ENCODE measurements at places on chromosomes 3 and 15.

DNA sequence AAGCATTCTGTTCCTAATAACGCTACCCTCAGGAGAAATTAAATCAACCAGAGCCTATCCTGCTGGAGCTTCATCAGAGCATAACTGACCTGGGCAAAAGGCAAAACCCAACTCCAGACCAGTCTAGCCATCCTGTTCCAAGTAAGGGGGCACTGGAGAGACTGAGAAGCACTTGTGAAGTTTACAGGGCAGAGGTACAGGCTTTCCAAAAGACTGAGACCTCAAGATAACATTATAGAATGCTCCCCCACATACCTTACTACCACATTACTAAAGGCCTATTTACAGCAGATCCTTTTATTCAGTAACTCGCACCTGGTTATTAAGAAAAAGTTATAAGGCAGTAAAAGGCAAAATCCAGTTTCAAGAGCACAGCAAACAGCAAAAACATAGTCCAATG is 35.5 kb downstream of the RFX7 start:
- DNase-seq = no peak

GRCh38 chr3:160232014-160232413 is 6.8 kb downstream of the C3orf80 start:
- DNase-seq = no peak

- DNase-seq = no peak
Measured at GRCh38 chr3:42071904-42072812, 19.0 kb upstream of the TRAK1 start.

DNA sequence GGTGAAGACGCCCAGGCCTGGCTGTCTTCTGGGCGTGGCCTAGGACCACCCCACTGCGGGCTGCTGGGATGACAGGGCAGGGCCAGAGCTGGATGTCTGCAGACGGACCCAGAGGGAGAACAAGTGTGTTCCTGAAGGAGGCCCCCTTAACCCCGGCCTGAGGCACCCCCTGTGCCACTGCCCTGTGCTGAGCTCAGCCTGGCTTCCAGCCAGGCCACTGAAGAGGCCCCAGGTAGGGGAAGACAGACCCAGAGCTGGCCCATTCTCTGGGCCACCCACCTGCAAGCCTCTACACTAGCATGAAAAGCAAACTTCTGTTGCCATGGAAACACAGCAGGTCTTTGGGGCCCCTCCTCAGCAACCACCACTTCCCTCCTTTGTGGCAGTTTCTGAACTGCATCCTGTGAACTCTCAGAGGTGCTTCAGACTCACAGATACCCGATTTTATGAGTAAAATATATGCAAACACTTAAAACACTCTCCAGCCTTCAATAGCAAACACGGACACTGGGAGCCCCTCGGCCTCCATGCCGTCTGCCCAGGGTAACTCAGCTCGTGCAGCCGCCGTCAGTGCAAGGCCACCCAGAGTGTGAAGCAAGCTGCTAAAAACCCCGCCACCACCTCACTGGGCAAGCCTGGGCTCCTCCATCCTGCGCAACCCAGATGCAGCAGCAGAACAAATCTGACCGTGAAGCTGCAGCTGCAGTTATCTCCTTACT is 42.5 kb downstream of the CMTM6 start:
- DNase-seq = peak; percentile 38

DNA sequence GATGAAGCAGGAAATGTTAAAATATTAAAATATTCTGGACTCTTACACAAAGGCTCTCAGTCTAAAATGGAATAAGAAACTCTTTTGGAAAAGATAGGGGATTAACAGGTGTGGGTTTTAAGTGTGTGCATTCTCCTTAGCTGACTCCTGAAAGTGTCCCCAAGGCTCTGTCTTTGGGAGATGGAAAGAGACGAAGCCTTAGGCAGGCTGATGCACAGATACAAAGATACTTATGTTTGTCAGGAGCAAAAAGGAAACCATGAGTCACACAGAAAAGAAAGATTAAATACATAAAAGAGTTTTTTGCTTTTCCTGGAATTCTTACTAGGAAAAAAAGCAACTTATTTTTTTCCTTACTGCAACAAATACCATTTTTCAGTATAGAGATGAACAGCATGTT is 23.8 kb upstream of the ABI3BP start:
- DNase-seq = no peak

- DNase-seq = no peak
Measured at GRCh38 chr3:40588406-40588805, 63.6 kb downstream of the ZNF621 start.

- no peak for DNase-seq
Measured at GRCh38 chr3:123044981-123045763, 17.6 kb upstream of the SEMA5B start.

- no peak for DNase-seq
Measured at GRCh38 chr3:98734735-98735134, 28.4 kb upstream of the ST3GAL6 start.

GRCh38 chr3:130354430-130354829 is 9.0 kb downstream of the COL6A5 start:
- DNase-seq = no peak

DNA sequence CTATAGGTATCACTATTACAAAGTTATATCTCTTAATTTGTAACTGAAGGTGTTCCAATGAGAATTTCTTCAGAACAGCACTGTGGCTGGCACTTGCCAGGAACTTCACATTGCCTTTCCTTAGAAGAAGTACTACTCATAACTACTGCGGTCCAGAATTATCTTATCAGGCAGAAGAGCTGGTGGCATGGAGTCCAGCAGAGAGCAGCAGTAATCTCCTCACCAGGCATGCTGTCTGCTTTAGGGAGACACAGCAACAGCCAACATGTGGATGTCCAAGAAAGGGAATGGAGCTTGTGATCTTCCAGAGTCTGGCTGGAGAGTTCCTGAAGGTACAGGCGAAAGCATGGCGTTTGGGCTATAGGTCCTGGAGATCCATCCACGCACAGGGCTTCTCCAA is 919.7 kb upstream of the NR2F2 start:
- DNase-seq = no peak

GRCh38 chr3:88775026-88775690 is 332.3 kb upstream of the EPHA3 start:
- no peak for DNase-seq

GRCh38 chr15:39078026-39078425 is 502.9 kb upstream of the THBS1 start:
- DNase-seq = no peak

- no peak for DNase-seq
Measured at GRCh38 chr3:5497497-5497896, 310.0 kb downstream of the EDEM1 start.

GRCh38 chr3:193872265-193872753 is 263.6 kb upstream of the HES1 start:
- no peak for DNase-seq

- DNase-seq = no peak
Measured at GRCh38 chr3:190031887-190032752, 88.6 kb downstream of the P3H2 start.

GRCh38 chr3:45060165-45060892 is 34.2 kb downstream of the CLEC3B start:
- DNase-seq = no peak

DNA sequence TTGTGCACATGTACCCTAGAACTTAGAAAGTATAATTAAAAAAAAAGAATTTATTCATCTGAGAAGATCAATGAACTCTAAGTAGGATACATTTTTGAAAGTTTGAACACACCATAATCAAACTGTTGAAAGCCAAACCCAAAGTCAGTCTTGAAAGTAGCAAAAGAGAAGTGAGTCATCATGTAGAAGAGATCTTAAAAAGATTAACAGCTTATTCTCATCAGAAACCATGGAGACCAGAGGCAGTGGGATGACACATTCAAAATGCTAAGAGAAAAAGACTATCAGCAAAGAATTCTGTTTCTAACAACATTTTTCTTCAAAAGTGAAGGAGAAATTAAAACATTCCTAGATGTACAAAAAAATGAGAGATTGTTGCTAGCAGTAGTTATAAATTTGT is 60.7 kb downstream of the TIMP4 start:
- no peak for DNase-seq

DNA sequence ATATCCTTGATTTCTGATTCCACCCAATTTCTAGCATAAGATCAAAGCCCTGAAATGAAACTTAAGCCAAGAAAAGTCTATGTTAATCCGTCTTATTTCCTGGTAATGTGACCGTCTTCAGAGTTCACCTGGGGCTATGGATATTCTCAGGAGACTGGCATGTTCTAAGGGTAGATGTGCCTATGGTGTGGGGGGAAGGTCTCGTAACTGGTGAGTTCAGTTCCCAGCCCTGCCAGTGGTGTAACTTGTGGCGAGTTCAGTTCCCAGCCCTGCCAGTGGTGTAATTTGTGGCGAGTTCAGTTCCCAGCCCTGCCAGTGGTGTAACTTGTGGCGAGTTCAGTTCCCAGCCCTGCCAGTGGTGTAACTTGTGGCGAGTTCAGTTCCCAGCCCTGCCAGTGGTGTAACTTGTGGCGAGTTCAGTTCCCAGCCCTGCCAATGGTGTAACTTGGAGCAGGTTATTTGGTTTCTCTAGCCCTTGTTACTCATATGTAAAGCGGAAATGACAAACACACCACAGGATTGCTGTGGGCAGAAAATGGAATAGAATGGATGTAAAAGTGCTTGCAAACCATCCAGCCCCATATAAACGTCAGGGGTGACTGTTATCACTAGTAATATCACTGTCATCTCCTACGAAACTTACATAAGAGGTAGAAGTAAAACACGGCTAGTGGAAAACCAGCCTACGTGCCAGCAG is 30.4 kb downstream of the SLC51A start:
- no peak for DNase-seq

GRCh38 chr3:165464736-165465135 is 268.6 kb upstream of the SLITRK3 start:
- DNase-seq = no peak

DNA sequence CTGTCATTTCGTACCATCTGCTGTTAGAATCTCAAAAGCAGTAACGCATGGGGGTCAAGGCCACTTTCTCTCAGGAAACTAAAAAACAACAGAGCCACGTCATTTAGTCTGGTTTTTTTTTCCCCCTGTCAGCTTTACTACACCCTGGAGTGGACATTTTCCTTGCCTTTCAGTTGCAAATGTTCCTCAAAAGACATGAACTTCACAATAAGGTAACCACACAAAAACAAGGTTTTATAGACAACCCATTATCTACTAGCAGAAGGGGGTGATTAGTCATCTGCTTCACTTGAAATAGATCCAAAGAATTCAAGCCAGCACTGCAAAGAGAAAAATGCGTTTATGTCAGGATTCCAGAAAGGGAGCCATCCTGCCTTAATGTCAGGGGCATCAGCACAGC is 171.8 kb upstream of the CDIN1 start:
- DNase-seq = no peak

- no peak for DNase-seq
Measured at GRCh38 chr3:74537164-74537563, 77.3 kb downstream of the CNTN3 start.

- no peak for DNase-seq
Measured at GRCh38 chr3:71659864-71660591, 65.2 kb downstream of the EIF4E3 start.

GRCh38 chr3:47370887-47371697 is 9.7 kb upstream of the PTPN23 start:
- DNase-seq = no peak

- no peak for DNase-seq
Measured at GRCh38 chr3:69276884-69277283, 109.0 kb downstream of the FRMD4B start.

DNA sequence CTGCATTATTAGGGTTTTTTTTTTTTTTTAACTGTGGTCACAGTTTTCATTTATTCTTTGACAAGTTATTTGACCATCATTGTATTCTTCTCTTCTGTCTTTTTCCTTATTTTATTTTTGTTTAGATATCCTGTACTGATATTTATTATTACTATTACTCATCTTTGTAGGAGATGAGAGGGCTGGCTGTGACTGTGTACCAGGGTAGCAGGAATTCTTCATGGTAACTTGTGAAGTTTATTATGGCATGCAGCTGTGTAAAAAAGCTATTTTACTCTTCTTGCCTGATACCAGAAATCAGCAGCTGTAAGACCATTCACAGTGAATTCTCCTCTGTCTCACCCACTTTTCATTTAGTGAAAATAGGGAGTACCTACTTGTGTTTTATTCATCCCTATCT is 44.5 kb downstream of the ATP6V1A start:
- DNase-seq = no peak

GRCh38 chr3:82954486-82954885 is 1193.0 kb upstream of the GBE1 start:
- no peak for DNase-seq

DNA sequence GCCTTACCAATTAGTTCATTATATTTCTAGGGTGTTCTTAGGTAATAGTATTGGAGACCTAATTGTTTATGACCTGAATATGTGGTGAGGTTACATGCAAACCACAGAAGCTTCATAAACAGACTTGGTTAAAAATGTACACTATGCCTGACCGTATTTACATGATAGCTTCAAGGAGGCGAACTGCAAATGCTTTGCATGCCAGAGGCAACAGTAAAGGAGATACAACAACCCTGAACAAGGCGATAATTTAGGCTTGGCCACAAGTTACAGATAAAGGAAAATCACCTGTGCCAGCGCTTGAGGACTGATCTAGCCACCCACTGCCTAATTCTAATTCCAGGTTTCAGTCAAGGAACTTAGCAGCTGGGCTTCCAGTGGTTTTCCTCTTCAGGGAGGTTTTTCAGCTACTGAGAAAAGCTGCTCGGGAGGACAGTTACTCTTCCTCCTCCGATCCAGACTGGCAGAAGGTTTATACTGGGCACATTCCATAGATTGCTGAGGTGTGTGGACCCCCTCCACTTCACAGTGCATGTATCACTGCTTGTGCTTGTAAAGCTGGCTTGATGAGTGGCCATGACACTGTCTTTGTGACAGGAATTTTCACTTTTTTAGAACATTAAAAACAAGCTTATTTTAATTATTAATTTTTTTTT is 95.6 kb downstream of the DHX36 start:
- no peak for DNase-seq

GRCh38 chr3:178537122-178537705 is 978 bp downstream of the KCNMB2 start:
- no peak for DNase-seq

DNA sequence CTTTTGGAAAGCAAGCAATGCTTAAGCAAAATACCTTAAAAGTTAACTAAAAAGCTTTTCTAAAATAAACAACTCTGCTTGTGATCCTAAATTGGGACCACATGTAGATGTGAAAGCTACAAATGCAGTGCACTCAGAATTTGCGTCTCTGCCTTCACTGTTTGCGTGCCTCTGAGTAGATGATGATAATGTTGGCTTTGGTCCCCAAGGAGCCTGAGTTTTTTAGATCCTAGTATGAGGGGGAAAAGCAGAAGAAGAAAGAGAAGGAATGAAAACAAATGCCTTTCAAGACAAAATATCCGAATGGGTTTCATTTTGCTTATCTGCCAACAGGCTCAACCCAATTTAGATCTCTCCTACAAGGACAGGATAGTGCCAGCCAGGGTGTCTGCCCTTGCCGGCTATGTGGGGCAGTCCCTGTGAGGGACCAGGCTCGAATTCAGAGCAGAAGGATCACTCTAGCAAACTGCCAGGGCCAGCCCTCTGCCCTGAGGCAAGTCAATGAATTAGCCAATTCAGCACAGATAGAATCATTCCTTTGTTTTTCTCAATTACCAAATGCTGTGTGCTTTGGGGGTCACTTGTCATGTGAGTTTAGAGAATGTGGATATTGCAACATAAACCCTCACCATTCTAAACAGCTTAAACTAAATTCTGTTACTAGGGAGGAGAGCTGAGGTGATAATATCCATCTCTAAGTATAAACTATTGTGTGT is 28.5 kb downstream of the SCG5 start:
- DNase-seq = no peak

GRCh38 chr3:140770977-140771667 is 93.3 kb downstream of the TRIM42 start:
- no peak for DNase-seq
